ENCODE measurements at places on chromosomes 12 and 14.

DNA sequence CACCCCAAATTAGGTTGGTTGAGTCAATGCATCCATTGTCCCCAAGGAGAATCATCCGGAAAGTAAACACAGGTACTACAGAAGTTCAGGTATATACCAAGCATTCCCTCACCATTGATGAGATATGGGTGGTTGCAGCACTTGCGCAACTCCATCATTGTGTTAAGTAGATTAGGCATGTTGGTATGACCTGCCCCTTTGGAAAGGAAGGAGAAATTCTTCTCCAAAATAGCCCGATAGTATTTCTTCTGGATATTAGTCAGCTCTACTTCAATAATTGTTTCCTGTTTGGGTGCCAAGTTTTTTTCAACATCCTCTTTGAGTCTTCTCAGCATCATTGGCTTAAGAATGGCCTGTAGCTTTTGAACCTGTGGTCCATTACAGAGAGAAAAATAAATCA, 21.3 kb upstream of the SUPT16H start:
- H3K27ac ChIP-seq = no peak overlapping the region
- no peaks in the 10 kb centered on the region for H3K4me1 ChIP-seq
- no peak overlapping the region for H3K4me3 ChIP-seq
- no peak for DNase-seq

DNA sequence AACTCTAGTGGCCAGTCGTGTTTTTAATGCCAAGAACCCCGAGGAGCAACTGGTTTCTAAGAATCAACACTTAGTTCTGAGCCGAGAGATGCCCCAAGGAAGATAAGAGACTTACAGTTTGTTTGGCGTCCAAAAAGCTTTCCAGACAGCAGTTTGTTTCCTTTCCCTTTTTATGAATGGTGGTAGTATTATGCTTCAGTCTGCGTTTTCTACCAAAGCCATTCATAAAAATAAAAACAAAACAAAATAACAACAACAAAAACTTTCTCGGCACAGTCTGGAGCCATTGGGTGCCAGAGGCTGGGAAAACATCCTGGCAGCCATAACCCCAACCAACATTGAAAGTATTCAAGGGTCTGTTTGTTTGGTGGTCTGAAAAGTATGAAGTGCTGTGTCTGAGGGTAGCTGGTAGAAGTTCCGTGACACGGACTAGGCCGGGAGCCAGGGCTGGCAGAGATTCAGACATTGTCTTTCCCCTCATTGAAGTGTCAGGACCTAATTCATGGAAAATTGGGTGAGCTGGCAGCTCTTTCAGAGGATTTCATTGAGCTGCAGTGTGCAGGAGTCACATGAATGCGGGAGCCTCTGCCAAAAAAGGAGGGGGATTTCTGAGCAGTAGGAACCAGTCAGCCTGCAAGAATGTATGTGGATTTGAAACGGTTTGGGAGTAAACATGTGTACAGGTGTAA, 124.2 kb downstream of the HMGA2 start:
- no peak overlapping the region for H3K27ac ChIP-seq
- no peaks in the 10 kb centered on the region for H3K4me1 ChIP-seq
- DNase-seq = no peak
- H3K36me3 ChIP-seq = no peaks in the 10 kb centered on the region
- no peak overlapping the region for H3K4me3 ChIP-seq

GRCh38 chr12:32181498-32182175, 75.0 kb downstream of the BICD1 start:
- DNase-seq = no peak
- H3K4me3 ChIP-seq = no peak overlapping the region
- H3K27ac ChIP-seq = no peak overlapping the region
- no peaks in the 10 kb centered on the region for H3K27me3 ChIP-seq

DNA sequence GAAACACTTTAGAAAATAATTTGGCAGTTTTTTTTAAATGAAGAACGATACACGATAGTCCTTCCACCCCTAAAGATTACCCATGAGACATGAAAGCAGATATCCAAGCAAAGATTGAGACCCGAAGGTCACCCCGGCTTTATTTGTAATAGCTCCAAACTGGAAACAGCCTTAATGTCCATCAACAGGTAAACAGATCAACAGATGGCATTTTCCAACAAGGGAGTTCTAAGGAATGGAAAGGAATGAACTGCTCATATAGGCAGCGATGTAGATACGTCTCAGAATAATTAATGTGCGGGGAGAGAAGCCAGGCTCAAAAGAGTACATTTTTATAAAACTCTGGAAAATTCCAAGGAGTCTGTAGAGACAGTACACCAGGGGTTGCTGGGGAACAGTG, 23.7 kb upstream of the MEG3 start:
- no peak overlapping the region for H3K4me3 ChIP-seq
- peaks cover 5% of the 10 kb centered on the region for H3K27me3 ChIP-seq
- H3K36me3 ChIP-seq = no peaks in the 10 kb centered on the region

GRCh38 chr14:33210311-33210710, 271.6 kb downstream of the NPAS3 start:
- no peak overlapping the region for H3K27ac ChIP-seq
- H3K36me3 ChIP-seq = no peaks in the 10 kb centered on the region
- H3K27me3 ChIP-seq = no peaks in the 10 kb centered on the region
- no peak for DNase-seq

DNA sequence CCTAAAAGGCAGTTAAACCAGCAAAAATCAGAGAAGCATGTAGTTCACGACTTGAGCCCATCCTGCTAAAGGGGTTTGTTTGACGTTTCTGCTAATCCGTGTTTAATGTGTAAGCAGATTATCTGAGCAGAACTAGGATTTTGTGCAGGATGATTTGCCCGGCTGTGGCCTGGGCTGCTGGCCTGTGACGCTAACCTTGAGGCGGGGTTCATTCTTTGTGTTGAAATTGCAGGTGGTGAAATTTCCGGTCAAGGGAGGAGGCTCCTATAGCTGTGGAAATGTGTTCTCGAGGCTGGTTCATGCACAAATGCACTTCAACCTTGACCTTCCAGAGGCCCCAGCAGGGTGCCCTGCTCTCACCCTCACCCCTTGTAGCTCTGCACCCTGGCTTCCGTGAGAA, 63.7 kb downstream of the SLC24A4 start:
- no peak overlapping the region for H3K4me3 ChIP-seq
- H3K27me3 ChIP-seq = no peaks in the 10 kb centered on the region
- no peak overlapping the region for H3K27ac ChIP-seq
- no peaks in the 10 kb centered on the region for H3K36me3 ChIP-seq
- no peaks in the 10 kb centered on the region for H3K4me1 ChIP-seq

- no peaks in the 10 kb centered on the region for H3K4me1 ChIP-seq
- H3K27ac ChIP-seq = no peak overlapping the region
- no peak overlapping the region for H3K4me3 ChIP-seq
- peaks cover 17% of the 10 kb centered on the region for H3K27me3 ChIP-seq
Observed at GRCh38 chr14:50389668-50390441, 6.8 kb downstream of the CDKL1 start.

GRCh38 chr14:53621921-53622320, 334.7 kb downstream of the BMP4 start:
- H3K27ac ChIP-seq = no peak overlapping the region
- H3K36me3 ChIP-seq = no peaks in the 10 kb centered on the region
- no peak overlapping the region for H3K4me3 ChIP-seq
- DNase-seq = no peak
- H3K4me1 ChIP-seq = no peaks in the 10 kb centered on the region

GRCh38 chr12:89690925-89691324, 17.7 kb downstream of the ATP2B1 start:
- no peak overlapping the region for H3K4me3 ChIP-seq
- H3K36me3 ChIP-seq = no peaks in the 10 kb centered on the region
- H3K27me3 ChIP-seq = no peaks in the 10 kb centered on the region
- no peak overlapping the region for H3K27ac ChIP-seq
- no peak for DNase-seq

GRCh38 chr12:57161491-57161890, 14.1 kb upstream of the LRP1-AS start:
- peaks cover 7% of the 10 kb centered on the region for H3K4me1 ChIP-seq
- H3K27me3 ChIP-seq = no peaks in the 10 kb centered on the region
- no peak overlapping the region for H3K27ac ChIP-seq

GRCh38 chr12:94240171-94240570, 91.8 kb downstream of the PLXNC1 start:
- H3K4me1 ChIP-seq = peaks cover 14% of the 10 kb centered on the region
- no peak overlapping the region for H3K4me3 ChIP-seq
- H3K27me3 ChIP-seq = no peaks in the 10 kb centered on the region
- peaks cover 57% of the 10 kb centered on the region for H3K36me3 ChIP-seq
- no peak for DNase-seq
- no peak overlapping the region for H3K27ac ChIP-seq

GRCh38 chr14:95690815-95691214, 4.6 kb downstream of the TCL1B start:
- H3K36me3 ChIP-seq = no peaks in the 10 kb centered on the region
- DNase-seq = no peak
- H3K4me3 ChIP-seq = no peak overlapping the region
- no peaks in the 10 kb centered on the region for H3K27me3 ChIP-seq

DNA sequence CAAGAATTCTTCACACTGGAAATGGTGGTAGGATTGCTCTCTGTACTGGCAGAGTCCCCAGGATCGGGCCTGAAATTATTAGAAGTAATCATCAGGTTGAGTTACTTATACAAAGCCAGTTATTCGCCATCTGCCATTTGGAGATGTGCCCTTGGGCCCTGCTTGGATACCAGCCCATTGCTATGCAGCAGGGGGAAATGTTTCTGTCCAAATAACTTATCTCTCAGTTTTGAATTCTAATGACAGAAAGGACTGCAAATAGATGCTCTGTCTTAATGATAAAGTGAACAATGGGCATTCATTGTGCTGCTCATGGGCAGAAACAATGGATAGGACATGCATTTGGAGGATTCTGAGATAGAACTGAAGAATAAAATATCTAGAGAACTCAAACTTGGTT, 139.1 kb upstream of the PELI2 start:
- no peaks in the 10 kb centered on the region for H3K27me3 ChIP-seq
- H3K4me1 ChIP-seq = no peaks in the 10 kb centered on the region
- no peaks in the 10 kb centered on the region for H3K36me3 ChIP-seq
- H3K4me3 ChIP-seq = no peak overlapping the region

- H3K4me3 ChIP-seq = peak overlapping the region; percentile 95
- peak overlapping the region; percentile 80 for H3K27ac ChIP-seq
- no peaks in the 10 kb centered on the region for H3K27me3 ChIP-seq
- H3K4me1 ChIP-seq = peaks cover 34% of the 10 kb centered on the region
- no peak for DNase-seq
Observed at GRCh38 chr14:39102265-39102968, 618 bp downstream of the SEC23A start.

- peaks cover 6% of the 10 kb centered on the region for H3K4me1 ChIP-seq
- H3K27me3 ChIP-seq = peaks cover 8% of the 10 kb centered on the region
- no peak for DNase-seq
- H3K4me3 ChIP-seq = no peak overlapping the region
- H3K36me3 ChIP-seq = no peaks in the 10 kb centered on the region
Observed at GRCh38 chr12:28082096-28082495, 108.2 kb upstream of the CCDC91 start.

All from T-helper 2 cell treated with Interferon-gamma antibody and Interleukin-4, amounts not matched to agents 5 μg/mL and 100 μg/mL, for 36 hours (primary cell).